Stimulated activated CD8-positive, alpha-beta memory T cell treated with anti-CD3 and anti-CD28 coated beads, Interleukin-15, amount 100 ng/mL, for 48 hours (primary cell): ENCODE measurements at places on chromosomes 13 and 19.

- no peak for DNase-seq
Measured at GRCh38 chr19:20028611-20029010, 10.7 kb downstream of the ZNF682 start.

GRCh38 chr13:59425211-59425741, 738.5 kb downstream of the DIAPH3 start:
- no peak for DNase-seq

DNA sequence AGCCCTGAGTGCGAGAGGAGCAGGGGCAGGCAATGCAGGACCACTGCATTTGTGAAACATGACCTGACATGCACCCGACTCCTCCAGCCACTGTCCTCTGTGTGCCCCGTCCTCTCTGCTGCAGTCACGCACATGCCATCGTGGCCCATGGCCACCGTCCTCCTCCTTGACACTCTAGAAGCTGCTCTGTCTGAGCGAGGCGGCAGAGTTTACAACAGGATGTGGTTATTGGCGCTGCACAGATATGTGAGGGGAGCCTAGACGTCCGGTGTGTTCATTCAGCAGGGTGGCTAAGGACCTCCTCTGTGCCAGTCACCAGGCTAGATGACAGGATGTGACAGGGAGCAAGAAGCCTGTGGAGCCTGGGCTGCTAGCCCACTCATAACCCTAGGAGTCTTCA, 277.8 kb downstream of the FOXO1 start:
- DNase-seq = peak; percentile 71

- no peak for DNase-seq
Measured at GRCh38 chr13:77878190-77878589, 40.4 kb downstream of the EDNRB start.

DNA sequence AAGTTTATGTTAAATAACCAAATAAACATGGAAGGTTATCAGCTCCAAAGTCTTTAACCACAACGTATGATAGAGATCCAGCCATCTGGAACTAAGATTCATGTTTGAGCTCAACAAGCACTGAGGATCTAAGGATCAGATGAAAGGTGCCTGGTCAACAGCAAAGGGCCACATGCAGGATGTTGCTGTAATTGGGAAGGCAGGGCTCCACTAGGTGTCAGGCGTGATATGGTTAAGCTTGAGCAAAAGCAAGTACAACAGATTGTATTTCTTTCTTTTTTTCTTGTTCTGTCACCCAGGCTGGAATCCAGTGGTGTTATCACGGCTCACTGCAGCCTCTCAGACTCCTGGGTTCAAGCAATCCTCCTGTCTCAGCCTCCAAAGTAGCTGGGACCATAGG, 12.0 kb downstream of the EBPL start:
- no peak for DNase-seq

DNA sequence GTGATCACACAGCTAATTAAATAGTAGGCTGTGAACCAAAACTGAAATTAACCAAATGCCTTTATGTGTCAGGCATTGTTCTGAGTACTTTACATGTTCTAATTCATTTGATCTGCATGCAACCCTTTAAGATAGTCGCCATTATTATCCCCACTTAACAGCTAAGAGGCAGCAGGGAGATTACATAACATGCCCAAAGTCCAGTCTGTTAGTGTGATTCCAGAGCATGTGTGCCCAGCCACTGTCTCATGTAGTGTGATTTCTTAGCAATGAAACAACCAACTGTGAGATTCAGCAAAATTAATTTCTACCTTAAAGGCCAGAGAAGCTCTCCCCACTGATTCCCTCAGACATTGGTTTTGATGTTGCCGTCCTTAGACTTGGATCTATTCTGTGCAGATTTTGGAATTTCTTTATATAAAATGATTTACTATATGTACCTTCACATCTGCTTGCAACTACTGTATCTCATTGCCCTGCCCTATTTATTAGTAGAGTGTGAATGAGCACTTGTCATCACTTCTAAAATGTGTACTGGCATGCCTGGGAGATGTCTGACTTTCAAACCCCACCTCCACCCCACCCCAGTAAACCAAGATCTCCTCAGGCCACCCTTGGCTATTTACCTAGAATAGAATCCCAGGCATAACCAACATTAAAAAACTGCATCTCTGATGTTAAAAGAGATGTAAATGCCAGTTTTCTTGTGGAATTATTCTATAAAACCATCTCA, 41.2 kb downstream of the POLR1D start:
- DNase-seq = no peak

DNA sequence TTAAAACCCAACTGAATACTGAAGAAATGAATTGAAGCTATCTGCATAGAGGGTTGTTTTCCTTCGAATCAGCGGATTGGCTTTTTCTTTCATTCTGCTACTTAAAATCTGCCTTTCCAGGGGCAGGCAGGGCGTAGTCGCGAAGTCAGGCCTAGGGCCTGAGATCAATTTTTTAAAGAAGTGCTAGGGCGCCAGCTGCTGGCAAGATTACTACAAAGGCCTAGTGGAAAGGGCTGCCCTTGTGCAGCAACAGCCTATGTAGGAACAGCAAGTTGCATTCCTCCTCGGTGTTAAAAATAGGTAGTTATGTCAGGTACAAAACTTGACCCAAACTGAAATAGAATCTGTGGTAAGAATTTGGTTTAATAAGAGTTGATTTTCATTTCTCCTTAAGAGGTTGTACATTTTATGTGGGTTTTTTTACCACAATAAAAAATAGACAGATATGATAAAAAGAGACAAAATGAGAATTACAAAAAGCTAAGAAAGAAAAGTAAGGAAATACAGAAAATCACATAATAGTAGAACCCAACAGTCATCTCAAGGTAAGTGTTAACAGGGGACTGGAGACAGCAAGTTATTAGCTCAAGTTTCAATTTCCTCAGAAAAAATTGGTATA, 9.5 kb upstream of the URAD start:
- no peak for DNase-seq

GRCh38 chr13:100645382-100645781, 29.2 kb downstream of the TMTC4 start:
- no peak for DNase-seq

GRCh38 chr13:71378961-71379905, 487.8 kb downstream of the DACH1 start:
- no peak for DNase-seq

- DNase-seq = no peak
Measured at GRCh38 chr13:42424182-42424581, 149.8 kb upstream of the TNFSF11 start.

DNA sequence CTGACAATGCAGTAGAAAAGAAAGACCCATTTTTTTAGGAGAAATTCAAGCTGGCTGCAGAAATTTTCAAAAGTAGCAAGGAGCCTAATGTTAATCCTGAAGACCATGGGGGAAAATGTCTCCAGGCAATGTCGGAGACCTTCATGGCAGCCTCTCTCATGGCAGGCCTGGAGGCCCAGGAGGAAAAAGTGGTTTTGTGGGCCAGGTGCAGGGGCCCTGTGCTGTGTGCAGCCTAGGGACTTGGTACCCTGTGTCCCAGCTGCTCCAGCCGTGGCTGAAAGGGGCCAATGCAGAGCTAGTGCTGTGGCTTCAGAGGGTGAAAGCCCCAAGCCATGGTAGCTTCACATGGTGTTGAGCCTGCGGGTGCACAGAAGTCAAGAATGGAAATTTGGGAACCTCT, 4.1 kb downstream of the ALG11 start:
- no peak for DNase-seq

GRCh38 chr13:24232037-24232436, 71.5 kb downstream of the SPATA13 start:
- no peak for DNase-seq

- DNase-seq = no peak
Measured at GRCh38 chr13:31131470-31131961, 30.2 kb downstream of the HSPH1 start.

DNA sequence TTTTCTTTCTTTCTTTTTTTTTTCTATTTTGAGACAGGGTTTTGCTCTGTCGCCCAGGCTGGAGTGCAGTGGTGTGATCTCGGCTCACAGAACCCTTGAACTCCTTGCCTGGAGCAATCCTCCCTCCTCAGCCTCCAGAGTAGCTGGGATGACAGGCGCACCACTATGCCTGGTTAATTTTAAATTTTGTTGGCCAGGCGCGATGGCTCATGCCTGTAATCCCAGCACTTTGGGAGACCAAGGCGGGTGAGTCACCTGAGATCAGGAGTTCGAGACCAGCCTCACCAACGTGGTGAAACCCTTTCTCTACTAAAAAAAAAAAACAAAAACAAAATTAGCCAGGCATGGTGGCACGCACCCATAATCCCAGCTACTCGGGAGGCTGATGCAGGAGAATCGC, 8.7 kb upstream of the SBNO2 start:
- DNase-seq = no peak

DNA sequence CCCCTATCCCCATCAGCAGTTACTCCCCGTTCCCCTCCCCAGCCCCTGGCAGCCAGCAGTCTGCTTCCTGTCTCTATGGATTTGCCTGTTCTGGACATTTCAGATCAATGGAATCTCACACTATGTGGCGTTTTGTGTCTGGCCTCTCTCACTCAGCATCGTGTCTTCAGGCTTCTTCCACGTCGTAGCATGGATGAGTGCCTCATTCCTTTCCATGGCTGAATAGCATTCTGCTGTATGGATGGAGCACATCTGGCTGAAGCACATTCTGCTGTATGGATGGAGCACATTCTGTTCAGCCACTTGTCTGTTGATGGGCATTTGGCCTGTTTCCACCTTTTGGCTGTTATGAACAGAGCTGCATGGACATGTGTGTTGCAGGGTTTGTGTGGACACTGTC, 29.5 kb downstream of the CRTC1 start:
- DNase-seq = no peak

DNA sequence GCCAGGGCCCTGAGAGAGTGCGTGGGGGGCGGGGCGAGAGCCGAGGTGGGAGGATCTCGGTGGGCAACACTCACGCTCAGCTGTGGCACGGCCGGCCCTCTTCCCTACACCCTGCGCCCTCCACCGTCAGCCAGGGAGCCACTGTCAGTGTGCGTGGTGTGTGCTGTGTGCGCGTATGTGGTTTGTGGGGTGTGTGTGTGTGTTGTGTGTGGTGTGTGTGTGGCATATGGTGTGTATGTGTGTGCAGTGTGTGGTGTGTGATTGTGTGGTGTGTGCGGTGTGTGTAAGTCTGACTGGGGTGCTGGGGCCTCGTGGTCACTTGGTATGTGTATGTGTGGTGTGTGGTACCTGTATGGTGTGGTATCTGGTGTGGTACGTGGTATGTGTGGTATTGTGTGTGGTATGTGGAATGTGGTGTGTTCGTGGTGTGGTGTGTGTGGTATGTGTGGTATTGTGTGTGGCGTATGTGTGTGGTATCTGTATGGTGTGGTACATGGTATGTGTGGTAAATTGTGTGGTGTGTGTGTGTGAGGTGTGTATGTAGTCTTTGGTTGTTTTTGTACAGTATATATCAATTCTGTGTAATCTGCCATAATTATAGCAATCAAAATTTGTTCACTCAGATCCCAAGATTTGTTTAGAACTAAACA, 5.1 kb downstream of the GRK1 start:
- DNase-seq = no peak

DNA sequence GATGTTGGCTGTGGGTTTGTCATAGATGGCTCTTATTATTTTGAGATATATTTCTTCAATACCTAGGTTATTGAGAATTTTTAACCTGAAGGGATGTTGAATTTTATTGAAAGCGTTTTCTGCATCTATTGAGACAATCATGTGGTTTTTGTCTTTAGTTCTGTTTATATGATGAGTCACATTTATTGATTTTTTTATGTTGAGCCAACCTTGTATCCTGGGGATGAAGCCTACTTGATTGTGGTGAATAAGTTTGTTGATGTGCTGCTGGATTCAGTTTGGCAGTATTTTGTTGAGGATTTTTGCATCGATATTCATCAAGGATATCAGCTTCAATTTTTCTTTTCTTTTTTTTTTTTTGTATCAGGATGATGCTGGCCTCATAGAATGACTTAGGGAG, 29.4 kb downstream of the NBEA start:
- DNase-seq = no peak

DNA sequence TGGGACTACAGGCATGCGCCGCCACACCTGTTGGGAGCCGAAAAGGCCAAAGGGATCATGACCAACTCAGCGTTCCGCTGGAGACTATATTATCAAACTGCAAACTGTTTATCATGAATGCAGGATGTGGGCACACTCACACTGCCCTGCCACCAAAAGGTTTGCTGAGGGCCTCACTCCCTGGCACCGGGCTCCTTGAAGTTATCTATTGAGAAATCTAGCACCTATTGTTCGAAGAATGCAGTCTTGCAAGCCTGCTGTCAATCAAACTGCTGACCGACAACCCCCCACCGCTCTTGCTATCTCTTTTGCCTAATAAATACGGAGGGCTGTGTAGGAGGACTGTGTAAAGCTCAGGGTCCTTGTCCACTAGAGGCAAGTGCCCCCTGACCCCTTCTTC, 5.2 kb upstream of the ZNF836 start:
- DNase-seq = no peak

DNA sequence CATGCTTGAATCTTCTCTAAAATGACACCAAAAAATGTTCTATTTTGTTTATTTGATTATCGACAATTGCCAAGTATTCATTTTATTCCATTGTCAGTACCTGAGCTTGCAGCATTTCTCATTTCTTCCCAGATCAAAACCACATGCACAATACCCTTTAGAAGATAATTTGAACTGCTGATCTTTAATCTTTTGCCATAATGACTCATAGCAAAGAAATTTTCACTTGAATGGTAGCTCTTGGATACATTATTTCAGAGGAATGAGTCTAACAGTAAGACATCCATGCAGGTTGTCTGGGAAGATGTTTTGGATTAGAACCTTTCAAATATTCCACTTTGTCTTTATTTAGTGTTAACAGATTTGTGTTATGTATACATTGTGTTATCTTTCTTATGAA, 42.0 kb upstream of the RXFP2 start:
- no peak for DNase-seq

DNA sequence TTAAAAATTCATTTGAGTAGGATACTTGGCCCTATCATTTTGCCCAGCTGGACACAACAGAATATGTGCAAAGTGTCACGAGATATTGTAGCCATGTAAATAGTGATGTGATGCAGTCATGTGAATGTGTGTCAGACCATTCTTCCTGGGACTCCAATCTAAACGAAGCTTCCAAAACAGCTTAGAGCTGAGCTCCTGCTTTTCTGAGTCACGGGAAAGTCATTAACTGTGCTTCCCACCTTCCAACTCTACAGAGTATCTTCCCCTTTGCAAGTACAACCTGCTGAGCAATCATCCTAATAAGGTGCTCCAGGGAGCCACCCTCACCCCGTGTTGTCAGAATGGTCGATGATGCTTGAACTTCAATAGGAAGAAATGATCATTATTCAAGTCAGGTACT, 294.7 kb downstream of the MYO16 start:
- DNase-seq = no peak

DNA sequence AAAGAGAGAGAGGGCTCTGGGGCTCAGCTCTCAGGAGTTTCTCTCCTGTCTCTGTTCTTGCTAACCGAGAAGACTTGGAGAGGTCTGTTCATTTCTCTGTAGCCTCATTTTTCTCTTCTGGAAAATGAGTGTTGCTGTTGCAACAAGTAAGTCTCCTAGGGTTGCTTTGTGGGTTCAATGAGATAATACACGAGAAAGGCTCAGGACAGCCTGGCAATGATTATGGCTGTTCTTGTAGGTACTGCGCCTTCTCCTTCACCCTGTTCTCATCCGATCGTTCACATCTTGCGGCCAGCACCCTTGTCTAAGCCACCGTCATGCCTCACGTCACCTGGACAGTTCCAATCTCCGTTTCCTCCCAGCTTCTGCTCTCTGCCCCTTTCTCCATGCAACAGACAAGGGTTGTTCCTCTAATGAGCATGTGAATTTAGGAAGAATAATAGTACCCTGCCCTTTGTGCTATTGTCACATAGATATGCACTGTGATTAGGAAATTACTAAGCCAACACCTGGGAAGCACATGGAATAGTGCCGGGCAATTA, 4.2 kb downstream of the C5AR1 start:
- no peak for DNase-seq
